ENCODE measurements at places on chromosomes 2 and 18.
A peak's percentile ranks its signal among the peaks of the same experiment; 100 is the strongest.

GRCh38 chr2:37769551-37769950 is 98.1 kb upstream of the CDC42EP3 start:
- DNase-seq, result no peak

GRCh38 chr2:196291873-196292800 is 120.8 kb upstream of the STK17B start:
- DNase-seq, result no peak

DNA sequence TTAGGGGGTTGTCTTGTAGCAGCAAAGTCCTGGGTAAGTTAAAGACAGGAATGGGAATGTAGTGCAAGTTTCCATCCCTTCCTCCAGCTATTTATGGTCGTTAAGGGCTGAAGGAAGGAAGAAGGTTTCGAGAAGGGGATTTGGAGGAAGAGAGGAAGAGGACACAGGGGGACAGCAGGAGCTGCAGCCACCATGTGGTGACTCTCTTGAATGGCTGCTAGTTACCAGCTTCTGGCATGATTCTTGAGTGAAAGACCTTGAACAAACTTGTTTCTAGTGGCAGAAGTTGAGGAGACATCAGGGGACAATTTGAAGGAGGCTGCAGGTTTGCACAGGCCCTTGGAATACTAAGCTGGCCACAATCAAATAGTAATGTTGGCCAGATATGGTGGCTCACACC is 116.6 kb downstream of the MTX2 start:
- DNase-seq, result no peak

DNA sequence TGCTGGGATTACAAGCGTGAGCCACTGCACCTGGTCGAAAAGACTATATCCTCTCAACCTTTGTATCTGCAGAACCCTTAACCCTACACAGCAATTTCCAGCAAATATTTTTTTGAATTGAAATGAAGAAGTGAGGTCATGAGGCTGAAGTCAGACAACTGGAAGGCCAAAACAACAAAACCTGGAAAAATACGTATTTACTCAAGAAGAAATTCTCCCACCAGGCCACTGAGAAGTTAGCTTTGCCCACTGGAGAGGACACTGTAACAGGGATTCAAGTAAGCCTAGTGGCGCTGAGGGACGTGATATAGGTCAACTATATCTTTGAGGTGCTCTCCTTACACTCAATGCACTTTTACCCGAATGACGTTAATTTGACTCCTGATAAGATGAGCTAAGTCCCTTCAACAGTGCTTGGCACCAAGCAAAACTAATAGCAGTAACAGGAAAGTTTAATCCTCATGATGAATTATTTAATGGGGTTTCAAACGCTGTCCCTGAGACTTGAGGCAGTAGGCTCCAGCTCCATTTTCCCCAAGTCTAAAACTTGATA is 1.9 kb downstream of the HDLBP start:
- DNase-seq, result no peak

DNA sequence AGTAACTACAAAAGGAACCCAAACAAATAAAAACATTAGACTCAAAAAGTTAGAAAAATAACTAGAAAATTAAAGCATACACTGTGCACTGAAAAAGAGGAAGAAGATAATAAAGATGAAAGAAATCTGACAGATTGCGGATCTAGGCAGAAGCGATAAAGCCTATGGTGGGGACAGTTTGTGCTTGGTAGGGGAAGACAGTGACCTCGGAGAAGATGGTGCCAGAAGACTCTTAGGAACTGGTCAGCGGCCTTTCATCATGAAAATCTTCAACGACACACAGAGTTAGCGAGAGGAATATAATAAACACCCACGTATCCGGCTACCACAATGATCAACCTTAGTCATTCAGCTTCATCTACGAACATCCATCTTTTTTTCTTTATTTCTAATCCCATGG is 180.5 kb downstream of the HDAC4 start:
- DNase-seq, result no peak

GRCh38 chr2:14418115-14418514 is 214.4 kb upstream of the LRATD1 start:
- no peak for DNase-seq

GRCh38 chr2:178913049-178913441 is 105.8 kb upstream of the TTN start:
- DNase-seq, result no peak

- DNase-seq, result no peak
Measured at GRCh38 chr18:79936641-79937040, 14.8 kb downstream of the SLC66A2 start.

DNA sequence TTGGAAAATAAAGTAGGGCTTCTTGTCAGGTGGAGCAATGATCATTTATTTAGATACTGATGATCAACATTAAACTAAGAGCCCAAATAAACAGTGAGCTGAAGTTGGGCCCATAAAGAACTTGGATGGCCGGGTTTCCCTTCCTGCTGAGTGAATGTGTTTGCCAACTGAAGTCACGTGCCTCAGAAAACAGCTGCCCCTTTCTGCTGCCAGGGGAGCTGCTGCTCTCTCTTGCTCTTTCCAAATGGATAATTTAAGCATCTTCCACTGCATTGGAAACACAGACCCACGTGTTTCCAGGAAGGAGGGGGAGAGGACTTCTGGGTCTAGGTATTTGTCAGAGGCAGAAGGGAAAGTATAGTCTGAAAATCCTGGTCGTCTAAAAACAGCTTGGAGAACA is 22.9 kb upstream of the NCKAP5 start:
- no peak for DNase-seq

DNA sequence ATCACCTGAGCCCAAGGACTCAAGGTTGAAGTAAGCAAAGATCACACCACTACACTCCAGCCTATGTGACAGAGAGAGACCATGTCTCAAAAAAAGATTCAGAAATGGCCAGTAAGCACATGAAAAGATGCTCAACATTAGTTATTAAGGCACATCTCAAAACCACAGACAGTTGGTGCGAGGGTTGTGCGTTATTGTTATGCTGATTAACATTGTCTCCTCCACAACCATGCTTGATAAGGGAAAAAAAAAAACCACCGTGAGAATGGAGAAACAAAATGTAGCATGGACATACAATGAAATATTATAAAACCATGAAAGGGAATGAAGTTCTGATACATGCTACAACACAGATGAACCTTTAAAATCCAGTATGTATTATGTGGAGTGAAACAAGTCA is 27.3 kb downstream of the MOB4 start:
- no peak for DNase-seq

DNA sequence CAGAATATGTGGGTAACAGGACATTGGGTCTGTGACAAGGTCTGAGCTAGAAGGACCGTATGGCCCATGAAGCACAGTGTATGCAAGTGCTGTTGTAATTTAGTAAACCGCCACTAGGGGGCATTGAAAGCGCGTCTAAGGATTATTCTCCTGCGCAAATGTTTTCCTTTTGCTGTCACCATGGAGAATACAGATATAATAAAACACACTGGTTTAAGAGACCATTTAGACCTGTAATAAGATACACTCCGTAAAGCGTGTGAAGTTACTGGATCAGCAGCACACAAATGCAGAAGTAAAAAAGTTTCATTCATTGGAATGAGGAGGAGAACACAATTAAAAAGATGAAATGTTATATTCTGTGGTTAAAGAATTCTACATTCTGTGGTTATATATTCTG is 272.4 kb downstream of the AGAP1 start:
- peak; percentile 60 for DNase-seq

DNA sequence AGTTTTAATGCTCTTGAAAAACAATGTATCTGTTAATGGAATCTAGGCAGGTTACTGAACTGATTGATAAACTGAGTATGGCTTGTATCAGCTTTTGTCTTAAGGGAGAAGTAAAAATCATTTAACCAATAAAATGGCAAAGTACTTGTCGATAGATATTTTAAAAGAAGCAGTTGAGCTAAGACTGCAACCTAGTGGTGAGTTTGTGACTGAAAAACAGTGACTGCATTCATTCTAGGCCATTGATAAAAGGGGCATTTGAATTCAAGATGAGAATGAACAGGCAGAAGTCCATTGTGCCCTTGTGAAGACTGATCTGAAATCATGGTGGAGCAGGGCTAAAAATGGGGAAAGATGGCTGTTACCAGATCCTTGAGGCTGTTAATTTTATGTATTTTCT is 59.4 kb upstream of the MSTN start:
- no peak for DNase-seq

- peak; percentile 86 for DNase-seq
Measured at GRCh38 chr2:231411831-231412617, 16.5 kb downstream of the B3GNT7 start.

GRCh38 chr2:142112757-142113221 is 18.0 kb downstream of the LRP1B start:
- DNase-seq, result peak; percentile 75

DNA sequence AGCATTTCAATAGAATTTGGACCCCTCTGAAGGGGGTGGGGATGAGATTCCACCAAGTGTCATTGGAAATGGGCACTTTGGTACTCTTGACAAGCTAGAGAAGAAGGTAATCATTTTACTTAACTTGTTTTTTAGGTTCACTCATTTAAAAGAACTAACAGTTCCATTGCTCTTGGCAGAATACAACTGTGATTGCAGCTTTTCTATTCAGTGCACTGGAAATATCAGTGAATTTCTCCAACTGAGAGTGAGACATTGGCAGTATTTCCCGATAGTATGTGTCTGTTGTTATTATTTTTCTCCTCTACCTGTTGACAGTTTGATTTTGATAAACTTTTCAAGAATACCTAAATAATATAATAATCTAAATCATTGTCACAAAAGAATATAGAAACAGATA is 1356.7 kb upstream of the NXPH2 start:
- no peak for DNase-seq

GRCh38 chr2:215611609-215612386 is 175.9 kb upstream of the FN1 start:
- no peak for DNase-seq

GRCh38 chr18:26185267-26185666 is 41.0 kb upstream of the TAF4B start:
- DNase-seq, result peak; percentile 7

DNA sequence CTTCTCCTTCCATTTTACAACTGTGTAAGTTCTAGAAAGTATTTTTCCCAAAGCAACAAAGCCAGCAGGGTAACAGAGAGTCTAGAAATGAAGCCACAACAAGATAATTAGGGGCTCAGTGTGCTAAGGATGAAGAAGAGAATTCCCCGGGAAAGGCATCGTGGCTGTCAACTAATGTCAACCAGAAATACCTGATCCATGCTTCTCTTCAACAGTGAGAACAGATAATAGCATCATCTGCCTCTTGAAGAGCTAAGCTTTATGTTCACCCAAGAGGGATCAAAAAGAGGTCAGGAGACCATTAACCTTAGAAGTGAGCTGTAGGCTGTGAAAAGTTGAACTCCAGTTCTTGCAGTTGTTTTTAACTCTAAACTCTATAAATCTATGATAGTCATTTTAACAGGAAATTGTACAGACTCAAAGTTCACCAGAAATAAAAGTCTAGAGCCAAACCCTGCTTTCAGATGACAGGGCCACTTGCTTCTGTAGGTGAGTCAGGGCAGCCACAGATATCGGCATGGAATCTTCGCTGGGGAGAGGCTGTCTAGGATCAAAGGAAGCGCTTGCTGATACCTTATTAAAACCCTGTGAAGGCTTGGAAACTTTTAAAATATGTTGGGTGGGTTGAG is 540.7 kb upstream of the ID2 start:
- no peak for DNase-seq

- DNase-seq, result no peak
Measured at GRCh38 chr2:173755798-173756197, 209.4 kb downstream of the SP3 start.

- peak; percentile 77 for DNase-seq
Measured at GRCh38 chr2:100730290-100730868, 89.6 kb upstream of the NPAS2 start.

DNA sequence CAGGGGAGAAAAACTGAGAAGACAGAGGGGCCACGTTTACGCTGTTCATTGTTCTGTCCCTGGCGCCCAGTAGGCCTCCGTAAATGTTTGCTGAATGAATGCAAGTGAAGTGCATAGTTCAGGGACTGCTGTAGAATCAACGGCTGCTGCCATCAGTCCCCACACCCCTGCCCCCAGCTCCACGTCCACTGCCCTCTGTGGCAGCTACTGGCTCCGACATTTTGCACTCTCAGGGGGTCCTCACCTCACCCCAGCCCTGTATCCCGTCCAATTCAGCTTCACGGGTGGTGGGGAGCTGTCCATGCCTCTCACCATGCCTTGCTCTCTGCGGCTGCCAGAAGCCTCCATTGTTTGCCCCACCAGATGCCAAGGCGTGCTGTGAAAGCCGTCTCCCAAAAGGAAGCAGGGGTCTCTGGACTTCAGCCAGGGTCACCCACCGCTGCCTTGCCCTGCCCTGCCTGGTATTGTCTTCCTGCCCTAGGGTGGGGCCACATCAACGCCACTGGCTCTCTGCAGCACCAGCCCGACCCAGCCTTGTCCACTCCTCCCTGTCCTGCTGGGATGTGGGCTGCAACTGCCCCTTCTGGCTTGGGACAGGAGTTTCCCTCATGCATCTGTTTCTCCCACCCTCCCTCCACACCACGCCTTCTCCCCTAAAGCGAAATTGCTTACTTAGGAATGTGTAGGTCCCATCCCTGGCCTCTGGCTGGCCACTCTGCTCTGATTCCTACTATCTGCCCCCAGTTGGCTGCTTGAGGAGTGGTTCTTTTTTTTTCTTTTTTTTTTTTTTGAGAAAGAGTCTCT is 86.0 kb downstream of the RHOB start:
- DNase-seq, result no peak

- no peak for DNase-seq
Measured at GRCh38 chr18:31487246-31488015, 10.5 kb upstream of the DSG2 start.

DNA sequence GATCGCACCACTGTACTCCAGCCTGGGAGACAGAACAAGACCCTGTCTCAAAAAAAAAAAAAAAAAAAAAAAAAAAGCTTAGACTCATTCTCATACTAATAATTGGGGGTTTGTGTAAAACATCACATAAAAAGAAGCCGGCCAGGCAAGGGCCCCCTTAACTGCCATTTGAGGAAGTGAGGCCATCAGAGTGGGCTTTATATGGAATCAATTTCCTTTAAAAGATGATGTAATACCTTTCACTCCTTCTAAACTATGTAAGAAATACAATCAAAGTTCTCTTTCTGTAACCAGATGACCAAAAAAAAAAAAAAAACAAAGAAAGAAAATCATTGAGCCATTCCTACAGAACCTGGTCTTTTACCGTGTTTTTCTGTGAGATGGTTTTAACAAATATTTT is 13.1 kb upstream of the GPR55 start:
- no peak for DNase-seq

DNA sequence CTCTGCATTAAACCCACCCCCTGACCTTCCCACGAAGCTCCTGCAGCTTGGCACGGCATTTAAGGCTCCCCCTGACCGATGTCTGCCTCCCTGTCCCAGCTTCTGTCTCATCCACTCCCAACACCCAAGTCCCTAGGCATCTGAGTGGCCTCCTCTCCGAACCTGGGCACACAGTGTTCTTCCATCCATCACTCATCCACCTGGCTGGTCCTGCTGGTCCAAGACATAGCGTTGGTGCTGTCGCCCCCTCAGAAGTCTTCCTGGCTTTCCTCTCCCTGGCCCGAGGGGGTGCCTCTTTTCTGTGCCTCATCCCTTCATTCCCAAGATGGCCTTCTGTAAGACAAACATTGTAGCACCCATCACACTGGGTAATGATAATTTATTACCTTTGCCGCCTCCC is 323.6 kb downstream of the GBX2 start:
- no peak for DNase-seq
